ENCODE measurements at places on chromosomes 5 and 9.
A peak's percentile ranks its signal among the peaks of the same experiment; 100 is the strongest.

DNA sequence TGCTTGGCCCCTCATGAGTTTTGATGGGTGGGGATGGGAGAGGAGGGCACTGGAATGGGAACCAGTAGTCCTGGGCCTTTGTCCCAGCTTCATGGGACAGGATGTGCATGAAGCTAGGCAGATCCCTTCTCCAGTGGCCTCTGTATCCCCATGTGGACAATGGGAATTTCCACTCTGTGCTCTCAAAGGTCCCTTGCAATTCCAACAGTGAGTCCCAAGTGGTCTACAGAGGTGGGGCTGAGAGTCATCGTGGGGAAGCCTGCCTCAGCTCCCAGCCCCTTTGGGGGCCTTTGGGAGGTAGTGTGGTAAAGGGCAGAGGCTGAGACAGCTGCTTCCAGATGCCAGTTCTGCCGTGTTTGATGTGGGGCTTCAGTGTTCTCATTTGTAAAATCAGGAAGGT, 1.9 kb upstream of the PHYHD1 start:
- no peak for DNase-seq

GRCh38 chr5:124301850-124302249, 444.6 kb downstream of the ZNF608 start:
- no peak for DNase-seq

DNA sequence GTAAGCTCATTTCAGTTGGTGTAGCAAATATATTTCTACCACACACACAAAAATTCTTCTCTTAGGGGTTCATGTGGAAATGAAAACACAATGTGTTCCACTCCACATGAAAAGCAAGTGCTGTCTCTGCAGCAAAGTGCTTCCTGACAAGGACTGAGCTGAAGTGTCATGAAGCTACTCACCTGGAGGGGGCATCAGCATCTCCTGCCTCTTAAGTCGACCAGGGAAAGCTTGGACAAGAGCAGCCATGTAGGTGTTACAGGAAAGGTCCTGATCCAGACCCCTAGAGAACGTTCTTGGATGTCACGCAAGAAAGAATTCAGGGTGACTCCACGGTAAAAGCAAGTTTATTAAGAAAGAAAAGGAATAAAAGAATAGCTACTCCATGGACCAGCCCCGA, 62.8 kb downstream of the SV2C start:
- DNase-seq = peak; percentile 13

DNA sequence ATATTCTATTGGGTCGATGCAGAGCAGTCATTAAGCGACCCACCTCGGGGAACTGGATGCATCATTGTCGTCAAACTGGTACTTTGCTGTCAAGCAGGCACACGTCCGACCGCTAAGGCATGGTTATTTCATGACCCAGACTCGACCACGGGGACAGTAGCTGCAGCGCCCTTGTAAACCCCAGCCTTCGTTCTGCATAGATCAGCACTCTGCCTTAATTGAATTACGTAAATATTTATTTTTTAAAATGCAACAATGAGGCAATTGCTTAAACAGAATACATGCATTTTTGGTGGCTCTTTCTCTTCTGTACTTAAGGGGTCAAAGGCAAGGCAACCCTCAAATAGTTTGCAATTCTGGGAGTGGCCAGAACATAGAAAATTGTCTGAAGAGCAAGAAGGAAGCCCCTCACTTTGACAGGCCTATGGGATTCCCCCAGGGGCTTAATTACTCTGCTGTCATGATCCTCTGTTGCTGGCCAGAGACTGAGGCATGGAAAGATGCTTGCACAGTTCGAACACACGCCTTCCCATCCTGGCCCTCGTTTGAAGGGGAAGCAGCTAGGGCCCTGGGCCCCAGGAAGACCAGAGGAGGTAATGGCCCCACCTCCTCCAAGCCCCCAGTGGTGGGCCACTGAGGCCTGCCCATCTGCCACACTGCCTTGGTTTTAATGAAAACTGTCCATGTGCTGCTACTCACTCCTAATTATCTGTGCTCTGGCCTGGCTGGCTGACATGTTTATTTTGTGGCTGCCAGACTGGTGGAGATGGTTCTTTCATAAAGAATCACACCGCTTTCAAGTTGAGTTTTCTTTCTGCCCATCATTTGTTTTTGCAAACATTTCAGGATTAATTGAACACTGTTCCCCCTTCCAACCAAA, 169.7 kb upstream of the MAST4 start:
- DNase-seq = no peak

- DNase-seq = no peak
These were observed 845 bp downstream of the ECSCR start for GRCh38 chr5:139461698-139462097.

GRCh38 chr5:135073761-135074345, 39.8 kb upstream of the PITX1 start:
- no peak for DNase-seq

DNA sequence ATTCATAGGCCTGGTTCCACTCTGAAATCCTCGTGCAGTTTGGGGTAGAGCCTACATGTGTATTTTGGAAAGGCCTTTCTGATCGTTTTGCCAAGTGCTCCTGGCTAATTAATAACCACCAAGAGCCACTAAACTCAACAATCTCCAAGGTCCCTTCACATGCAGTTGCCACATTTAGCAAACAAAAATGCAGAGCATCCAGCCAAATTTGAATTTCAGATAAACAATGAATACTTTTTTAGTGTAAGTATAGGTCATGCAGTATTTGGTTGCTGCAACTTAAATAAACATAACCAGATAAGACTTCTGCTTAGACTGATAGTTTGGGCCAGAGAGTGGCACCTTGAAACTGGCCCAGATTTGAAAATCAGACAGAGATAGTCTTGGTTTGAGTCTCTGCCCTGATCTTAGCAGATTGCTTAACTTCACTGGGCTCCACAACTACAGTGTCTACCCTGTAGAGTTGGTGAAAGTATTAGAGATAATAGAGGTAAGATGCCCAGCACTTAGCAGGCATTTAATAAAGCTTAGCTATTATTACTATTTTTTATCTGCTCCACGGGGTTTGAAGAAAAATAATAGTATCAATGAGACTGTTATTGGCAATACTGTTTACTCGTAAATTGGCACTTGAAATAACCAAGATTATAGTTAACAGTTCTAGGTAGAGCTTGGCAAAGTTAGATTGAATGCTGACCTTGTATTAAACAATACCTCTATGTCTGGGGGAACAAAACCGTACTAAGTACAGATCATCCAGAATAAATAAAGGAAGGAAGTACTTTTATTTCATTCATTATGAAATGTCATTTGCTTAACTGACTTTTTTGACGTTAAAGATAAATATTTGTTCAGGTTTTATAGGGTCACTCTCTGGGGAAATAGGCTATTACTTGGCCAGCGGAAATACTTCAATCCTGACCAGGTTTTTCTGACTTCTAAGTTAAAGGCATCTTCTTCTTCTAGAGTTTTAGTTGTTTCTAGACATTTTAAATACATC, 274.8 kb downstream of the DOCK8 start:
- no peak for DNase-seq

DNA sequence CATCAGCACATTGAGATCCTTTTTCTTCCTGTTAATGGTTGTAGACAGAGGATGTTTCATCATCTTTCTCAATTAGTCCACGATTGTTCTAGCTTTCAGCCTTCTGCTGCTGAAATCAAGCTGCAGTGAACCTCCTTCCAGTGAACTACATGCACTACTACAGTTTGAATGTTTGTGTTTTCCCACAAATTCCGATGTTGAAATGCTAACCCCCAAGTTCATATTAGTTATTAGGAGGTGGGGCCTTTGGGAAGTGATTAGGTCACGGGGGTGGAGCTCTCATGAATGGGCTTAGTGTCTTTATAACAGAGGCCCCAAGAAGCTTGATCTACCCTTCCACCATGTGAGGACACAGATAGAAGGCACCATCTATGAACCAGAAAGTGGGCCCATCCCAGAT, 32.9 kb downstream of the NSG2 start:
- DNase-seq = peak; percentile 55

- DNase-seq = no peak
These were observed 73.0 kb downstream of the ZNF366 start for GRCh38 chr5:72434056-72434780.

DNA sequence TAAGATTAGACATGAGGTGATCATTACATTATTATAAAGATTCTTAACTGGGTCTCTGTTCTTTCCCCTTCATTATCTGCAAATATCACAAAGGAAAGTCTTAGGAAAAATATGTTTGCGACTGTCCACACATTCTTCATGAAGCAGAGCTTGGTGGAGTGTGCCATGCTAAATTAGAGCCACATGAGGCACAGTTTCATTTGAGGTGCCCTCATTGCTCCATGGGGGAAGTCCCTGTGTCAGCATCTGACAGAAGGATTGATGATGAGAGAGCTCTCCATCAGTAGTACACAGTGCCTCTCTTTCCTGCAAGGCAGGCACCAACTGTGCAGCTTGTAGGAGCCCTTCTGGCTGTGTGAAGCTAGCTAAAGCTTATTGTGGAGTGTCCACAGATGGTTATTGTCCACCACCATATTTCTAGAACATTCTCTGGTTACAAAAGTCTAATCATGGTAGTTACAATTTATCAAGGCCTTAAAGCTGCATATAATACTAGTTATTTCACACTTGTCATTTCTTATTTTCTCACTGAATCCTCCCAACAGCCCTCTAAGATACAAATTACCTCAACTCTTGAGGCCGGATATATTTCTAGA, 63.9 kb downstream of the C9orf152 start:
- DNase-seq = no peak

- no peak for DNase-seq
These were observed 5.4 kb upstream of the MYOT start for GRCh38 chr5:137862251-137862650.

- no peak for DNase-seq
These were observed 120.0 kb downstream of the ZNF354C start for GRCh38 chr5:179180061-179180610.

GRCh38 chr5:11224436-11225187, 463.6 kb upstream of the DAP start:
- DNase-seq = no peak

- DNase-seq = peak; percentile 47
These were observed 9.1 kb downstream of the TYRP1 start for GRCh38 chr9:12702160-12702758.

DNA sequence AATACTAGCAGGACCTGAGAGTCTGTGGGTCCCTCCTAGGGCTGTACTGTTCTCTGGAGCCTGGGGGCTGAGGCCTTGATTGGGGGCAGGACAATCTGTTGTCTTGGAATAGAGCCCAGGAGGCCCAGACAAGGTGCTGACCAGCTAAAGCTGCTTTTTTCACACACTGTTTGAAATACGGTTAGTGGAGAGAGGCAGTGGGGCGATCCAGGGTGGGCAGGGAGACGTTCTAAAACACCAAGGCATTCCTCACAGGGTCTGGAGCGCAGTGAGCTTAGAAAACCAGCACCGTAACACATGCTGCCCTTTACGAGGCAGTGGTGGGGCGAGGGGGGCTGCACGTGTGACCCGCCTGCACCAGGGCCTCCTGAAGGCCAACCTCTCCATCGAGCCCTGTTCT, 55.1 kb downstream of the EHMT1 start:
- no peak for DNase-seq

- DNase-seq = peak; percentile 23
These were observed 92.9 kb upstream of the GRHPR start for GRCh38 chr9:37329576-37329975.

DNA sequence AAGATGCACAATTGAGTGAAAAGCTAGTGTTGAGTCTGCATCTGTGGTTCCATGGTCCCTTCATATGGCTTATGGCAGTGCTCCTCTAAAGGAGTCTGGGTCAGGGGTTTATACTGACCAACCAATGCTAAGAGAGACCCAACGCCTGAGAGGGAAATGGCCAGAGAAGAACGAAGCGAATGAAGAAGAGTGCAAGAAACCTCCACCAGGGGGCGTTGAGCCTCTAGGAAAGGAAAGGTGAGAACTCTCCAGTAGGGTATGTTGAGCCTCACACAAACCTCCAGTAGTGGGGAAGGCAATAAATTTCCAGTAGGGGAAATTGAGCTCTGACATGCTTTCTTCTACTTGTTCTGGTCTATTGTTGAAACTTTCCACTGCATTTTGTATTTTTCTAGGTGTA, 470.6 kb downstream of the PRDM9 start:
- no peak for DNase-seq

DNA sequence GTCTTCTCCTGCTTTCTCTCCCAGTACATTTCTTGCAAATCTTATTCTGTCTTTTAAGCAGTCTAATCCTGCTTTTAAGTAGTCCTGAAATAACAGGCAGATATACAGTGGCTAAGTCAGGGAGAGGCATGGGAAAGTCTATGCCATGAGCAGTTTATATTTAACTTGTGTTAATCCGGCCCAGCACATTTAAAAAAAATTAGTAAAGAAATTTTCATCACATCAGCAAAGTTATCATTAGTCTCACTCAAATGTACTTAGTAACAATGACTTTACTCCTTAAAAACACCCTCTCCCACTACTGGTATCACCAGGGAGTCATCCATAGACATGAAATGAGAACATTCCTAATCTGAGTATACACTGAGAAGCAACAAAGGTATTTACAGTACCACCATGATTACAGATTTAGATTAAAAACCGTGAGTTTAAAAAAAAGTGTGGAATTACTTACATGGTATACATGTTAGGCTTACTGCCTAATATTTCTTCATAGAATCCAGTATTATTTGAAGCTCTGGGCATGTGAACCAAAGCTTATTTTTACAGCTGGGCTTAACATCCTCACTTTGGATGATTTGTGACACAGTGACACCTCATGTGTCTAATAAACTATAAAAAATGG, 75.9 kb upstream of the DAB2 start:
- no peak for DNase-seq

DNA sequence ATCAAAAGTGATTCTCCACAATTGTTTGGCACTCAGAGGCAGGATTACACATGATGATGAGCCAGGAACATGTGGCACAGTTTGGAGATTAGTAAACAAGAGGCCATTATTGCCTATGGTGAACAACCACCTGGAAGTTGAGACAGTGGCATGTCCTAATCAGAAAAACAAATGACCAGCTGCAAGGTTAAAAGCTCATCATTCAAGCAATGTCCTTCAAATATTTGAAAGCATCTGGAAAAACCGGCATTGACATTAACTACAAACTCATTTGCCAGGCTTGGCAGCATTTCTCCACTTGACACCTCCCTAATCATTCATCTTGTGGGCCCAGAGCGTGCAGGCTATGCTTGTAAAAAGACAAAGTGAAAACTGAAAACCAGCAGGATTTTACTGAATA, 80.6 kb upstream of the MEGF10 start:
- peak; percentile 32 for DNase-seq

DNA sequence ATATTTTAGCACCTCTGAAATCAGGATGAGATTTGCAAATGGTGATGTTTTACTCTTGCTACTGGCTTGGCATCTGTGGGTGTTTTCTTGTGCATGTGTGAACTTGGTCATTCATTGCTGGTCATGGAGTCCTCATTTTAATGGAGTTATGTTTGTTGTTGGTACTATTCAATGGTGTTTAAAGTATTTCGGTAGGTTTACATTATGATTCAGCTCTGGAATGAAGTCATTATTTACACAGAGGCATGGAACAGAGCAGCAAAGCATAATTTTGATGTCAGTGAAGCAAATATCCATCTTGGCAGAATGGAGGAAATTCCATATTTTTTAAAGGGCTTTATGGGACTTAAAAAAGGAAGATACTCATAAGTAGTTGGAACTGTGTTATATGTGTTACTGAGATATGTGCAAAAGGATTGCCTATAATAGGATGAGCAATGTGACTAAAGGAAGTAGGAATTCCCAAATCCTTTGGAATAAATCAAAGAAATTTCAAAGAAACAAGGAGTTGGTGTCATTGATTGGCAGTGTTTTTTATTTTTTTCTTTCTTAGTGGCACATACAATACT, 147.4 kb downstream of the ACTBL2 start:
- DNase-seq = no peak
